ENCODE measurements at places on chromosomes 13 and 19.

- no peak for DNase-seq
These were observed 705 bp downstream of the STXBP2 start for GRCh38 chr19:7637374-7638256.

GRCh38 chr13:50550151-50550550 lies 293.3 kb downstream of the DLEU7 start:
- no peak for DNase-seq

DNA sequence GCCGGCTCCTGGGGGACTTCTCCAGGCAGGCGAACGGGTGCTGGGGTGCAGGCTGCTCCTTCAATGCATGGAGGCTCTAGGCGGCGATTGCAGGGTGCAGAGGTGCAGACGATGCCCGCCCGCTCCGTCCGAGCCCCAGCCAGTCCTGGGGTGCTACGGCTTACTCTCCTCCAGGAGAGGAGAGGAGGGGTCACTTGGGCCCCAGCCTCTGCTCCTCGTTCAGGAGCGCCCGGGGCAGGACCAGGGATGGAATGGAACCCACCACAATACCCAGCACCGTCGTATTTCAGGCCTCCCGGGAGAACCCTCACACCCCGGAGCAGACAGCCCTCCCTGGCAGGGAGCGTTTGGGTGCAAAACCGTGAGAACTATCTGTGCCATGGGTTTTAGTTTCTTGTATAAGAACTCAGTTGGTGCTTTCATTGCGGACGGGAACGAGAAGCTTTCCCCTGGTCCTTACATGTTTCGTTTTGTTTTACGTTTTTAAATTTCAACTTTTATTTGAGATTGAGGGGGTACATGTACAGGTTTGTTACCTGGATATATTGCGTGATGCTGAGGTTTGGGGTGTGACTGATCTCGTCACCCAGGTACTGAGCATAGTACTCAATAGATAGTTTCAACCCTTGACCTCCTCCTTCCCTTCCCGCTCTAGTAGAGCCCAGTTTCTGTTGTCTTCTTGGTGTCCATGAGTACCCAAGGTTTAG lies 46.8 kb downstream of the ARHGEF18 start:
- no peak for DNase-seq

- DNase-seq, result no peak
These were observed 17.9 kb downstream of the NLRP11 start for GRCh38 chr19:55813906-55814305.

- no peak for DNase-seq
These were observed 37.5 kb downstream of the TSSK6 start for GRCh38 chr19:19477705-19478383.

- no peak for DNase-seq
These were observed 154.6 kb downstream of the COL4A1 start for GRCh38 chr13:110152351-110152750.

GRCh38 chr13:26853323-26853722 lies 92.7 kb upstream of the GPR12 start:
- DNase-seq, result no peak

DNA sequence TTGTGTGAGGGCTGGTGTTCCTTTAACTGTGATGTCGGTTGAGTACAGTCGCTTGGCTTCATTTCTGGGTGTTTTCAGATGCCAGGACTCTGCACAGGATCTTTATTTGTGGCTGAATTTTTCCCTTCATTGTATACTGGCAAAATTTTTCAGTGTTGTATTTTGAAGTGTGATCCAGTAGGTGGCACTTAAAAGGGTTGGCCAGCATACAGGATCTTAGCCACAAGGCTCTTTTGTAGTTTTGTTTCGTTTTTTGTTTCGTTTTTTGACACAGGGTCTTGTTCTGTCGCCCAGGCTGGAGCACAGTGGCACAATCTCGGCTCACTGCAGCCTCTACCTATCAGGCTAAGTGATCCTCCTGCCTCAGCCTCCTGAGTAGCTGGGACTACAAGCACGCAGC lies 8.7 kb downstream of the FCAR start:
- DNase-seq, result no peak

DNA sequence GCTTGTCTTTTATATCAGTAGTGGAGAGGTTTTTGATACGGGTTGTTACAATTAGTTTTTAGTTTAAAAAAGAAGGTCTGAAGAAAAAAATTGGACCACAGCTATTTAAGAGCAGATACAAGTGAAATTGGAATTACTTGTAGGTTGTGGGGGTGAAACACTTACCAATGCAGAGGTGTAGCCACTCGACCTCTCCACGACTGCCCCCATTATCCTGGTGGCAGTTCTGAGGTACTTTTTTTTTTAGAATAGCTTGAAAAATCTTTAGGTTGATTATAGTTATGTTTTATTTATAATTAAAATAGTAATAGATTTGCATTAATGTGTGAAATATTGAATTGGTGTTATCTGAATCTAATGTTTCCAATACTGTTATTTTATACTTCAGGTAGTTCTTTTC lies 60.7 kb downstream of the PAN3 start:
- DNase-seq, result no peak

DNA sequence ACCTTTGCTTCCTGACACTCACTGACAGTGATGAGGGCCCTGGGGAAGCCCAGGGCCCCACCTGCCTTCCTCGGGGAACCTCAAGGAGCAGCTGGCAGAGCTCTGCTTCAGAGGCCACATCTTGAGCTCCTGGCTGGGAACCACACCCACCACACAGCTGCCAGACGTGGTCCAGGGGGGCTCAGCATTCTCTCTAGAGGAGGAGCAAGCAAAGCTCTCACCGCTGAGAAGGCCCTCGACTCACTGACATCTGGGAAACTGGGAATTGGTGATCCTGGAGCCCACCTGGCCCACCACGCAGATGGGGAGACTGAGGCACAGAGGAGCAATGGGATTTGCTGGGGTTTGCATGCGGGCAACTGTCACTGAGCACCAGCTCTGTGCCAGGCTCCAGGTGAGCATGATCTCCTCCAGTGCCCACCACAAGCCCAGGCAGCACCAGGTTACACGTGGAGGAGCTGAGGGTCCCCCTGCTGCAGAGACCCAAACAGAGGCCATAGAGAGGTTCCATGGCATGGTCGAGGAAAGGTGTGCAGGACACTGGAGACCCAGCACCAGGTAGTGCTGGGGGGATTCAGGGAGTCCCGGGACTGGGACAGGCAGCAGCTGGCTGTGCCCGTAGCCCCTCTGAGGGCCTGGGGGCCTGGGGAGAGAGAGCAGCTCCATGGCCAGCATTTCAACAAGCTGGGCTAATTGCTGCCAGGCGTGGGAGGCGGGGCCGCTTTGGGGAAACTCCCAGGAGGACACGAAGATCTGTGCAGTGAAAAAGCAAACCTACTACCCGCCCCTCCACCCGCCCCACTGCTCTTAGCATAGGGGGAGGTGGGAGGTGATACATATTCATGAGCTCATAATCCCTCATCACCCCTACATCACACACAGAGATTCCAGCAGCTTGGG lies 33.4 kb downstream of the PEPD start:
- no peak for DNase-seq

- DNase-seq, result no peak
These were observed 116.6 kb upstream of the SPACA7 start for GRCh38 chr13:112259511-112259910.

- DNase-seq, result no peak
These were observed 258.2 kb upstream of the STARD13 start for GRCh38 chr13:33543631-33544265.

GRCh38 chr13:50928659-50929462 lies 19.3 kb downstream of the RNASEH2B start:
- DNase-seq, result no peak

- no peak for DNase-seq
These were observed 503.4 kb downstream of the TBC1D4 start for GRCh38 chr13:74978591-74978990.

DNA sequence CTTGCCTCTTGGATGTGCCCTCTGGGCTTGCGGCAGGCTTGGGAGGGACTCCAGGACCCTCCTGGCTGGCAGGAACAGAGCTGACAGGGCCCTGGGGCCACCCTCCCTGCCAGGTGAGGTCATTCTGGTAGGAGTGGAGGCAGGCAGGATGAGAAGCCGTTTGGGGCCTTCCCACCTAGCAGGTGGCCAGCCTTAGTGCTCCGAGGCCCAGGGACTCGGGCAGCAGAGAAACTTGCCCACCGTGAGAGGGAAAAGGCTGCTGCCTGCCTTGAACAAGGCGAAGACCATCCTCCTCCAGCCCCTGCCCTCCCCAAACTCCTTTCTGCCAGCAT lies 8.5 kb downstream of the RFX1 start:
- DNase-seq, result no peak

DNA sequence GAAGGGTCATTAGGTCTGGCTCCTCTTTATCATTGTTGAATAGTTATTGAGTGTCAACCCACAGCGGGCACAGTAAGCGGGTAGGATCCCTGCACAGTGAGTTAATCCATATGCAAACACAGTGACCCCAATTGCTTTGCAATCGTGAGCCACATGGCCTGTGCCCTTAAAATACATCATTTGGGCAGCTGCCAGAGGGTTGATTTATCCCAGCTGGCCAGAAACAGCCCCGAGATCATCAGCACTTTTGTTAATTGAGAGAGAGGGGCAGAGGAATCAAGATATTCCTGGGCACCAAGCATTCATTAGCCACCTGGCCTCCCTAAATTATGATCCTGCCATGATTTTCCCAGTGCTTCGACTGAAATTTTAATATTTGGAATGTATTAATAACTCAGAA lies 9.8 kb upstream of the CNMD start:
- no peak for DNase-seq

- no peak for DNase-seq
These were observed 295.6 kb downstream of the TBC1D4 start for GRCh38 chr13:75186379-75186778.

DNA sequence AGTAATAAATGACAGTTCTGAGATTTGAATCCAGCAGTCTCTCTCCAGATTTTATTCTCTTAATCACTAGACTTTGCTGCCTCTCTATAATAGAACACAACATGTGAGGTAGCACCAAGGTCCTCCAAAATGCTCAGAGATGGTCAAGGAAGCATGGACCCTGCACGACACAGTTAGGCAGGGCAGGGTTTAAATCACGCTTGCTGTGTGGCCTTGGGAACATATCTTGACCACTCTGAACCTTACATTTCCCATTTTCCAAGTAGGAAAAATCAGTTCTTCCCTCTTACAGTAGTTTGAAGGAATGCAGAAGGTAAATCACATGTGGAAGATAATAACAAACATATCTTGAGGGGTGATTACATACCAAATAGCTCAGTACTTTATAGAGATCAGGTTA lies 6.3 kb downstream of the SYT3 start:
- no peak for DNase-seq

GRCh38 chr13:97225533-97225932 lies 3.4 kb downstream of the MBNL2 start:
- no peak for DNase-seq

DNA sequence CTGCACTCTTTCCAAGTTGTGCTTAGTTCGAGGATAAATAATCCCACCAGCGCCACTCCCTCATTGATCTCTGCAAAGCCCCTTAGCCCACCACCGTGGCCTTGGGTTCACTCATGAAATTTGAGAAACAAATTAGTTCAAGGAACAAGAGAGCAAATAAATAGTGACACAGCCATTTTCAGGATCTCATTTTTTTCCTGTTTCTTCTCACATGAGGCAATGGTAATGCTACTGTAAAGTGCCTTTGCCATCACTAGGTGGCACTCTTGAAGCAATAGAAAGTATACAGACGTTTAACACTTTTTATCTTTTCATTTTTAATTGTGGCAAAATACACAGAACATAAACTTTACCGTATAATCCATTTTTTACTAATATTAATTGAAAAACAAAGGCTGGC lies 76.8 kb upstream of the ZNF835 start:
- DNase-seq, result no peak

- no peak for DNase-seq
These were observed 166.6 kb downstream of the RAP2A start for GRCh38 chr13:97600458-97601075.

DNA sequence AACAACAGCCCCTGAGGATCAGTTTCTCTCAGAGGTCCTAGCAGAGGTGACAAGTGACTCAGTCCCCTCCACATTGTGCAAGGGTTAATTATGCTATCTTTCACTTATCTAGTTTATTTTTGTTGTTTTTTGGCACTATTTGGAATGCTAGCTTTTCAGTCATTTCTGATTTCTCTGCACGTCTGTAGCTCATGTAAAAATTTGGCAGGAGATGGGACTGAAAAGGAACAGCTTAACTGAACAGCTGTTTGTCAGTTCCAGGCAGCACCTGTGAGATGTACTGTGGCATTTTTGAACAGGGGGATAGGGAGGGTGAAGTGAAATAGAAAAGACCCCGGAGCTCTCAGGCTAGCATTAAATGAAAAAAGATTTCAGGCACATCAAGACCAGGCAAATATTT lies 313.5 kb downstream of the SUCLA2 start:
- DNase-seq, result no peak

GRCh38 chr19:29117926-29118325 lies 95.0 kb downstream of the UQCRFS1 start:
- no peak for DNase-seq

DNA sequence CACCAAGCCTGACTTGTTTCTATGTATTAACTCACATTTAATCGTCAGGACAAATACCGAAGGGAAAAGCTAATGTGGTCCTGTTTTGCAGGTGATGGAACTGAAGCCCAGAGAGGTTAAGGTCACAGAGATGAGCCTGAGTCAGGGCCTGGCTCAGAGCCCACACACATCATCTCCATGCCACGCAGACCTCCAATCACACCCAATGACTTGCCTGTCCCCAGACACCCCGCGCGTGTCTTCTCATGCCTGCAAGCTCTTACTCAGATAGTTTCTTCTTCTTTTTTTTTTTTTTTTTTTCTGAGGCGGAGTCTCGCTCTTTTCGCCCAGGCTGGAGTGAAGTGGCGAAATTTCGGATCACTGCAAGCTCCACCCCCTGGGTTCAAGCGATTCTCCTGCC lies 16.4 kb downstream of the SIX5 start:
- no peak for DNase-seq

- DNase-seq, result no peak
These were observed 6.7 kb upstream of the KATNAL1 start for GRCh38 chr13:30314069-30314468.

DNA sequence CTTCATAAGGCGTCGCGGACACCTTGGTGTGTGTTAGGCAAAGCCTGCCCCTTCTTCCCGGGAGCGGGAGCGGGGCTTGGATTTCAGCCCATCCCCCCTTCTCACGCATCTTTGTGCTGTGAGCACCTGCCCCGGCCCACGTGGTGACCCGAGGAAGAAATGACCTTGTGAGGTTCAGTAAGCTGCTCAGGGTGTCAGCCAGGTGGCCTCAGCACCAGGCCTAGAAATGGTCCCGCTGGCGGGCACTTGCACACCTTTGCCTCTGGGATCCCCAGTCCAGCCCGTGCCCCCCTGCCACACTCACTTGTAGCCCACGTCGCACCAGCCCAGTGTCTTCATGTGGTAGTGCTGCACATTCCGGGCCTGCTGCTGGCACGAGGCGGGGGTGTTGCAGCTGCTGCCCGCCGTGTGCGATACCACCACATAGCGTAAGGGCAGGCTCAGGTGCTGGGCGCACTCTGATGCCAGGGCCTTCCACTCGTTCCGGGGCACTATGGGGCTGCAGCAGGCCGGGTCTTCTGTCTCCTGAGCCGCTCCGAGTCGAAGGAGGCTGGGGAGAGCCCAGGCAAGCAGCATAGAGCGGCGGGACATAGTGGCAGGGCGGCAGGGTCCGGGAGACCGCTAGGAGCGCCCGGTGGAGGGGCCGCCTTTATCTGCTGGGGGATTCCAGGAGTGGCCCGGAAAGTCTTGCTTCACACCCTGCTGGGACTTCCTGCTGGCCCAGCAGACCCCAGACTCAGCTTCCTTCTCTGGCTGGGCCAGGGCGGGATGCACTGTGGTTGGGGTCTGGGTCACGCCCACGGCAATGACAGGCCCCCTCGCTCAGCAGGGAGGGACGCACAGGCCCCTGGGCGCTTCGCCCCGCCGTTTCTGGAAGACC lies at the start of gene PGLYRP1:
Gene PGLYRP1 (minus strand): TSS at position 623 of the 880 bp plus-strand sequence. CDS start 32 bp downstream, at position 591.
- DNase-seq, result no peak

- DNase-seq, result no peak
These were observed 782.7 kb downstream of the UQCRFS1 start for GRCh38 chr19:28430214-28430613.

Measured in stimulated activated CD4-positive, alpha-beta T cell treated with anti-CD3 and anti-CD28 coated beads, Interleukin-1b, Interleukin-23, amount 100 ng/mL, for 1 hour (primary cell).